CD4-positive, alpha-beta T cell treated with Interleukin-4 for 1 hour (primary cell): ENCODE measurements at places on chromosomes 6 and 20.

DNA sequence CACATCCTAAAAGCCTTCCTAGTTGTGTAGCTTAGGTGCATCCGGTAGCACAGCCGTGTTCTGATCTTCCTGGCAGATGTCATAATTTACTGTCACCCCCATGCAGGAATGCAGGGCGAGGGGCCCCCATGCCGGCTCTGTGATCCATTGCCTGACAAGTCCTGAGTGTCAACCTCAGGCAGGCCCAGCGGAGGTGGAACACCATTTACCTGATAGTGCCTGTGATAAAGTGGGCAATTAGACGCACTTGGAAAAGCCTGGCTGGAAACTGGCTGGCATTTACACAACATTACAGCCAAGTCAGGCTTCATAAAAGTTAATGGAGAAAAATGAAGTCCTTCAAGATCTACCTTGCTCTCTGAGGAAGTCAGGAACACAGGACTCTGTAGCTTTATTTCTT lies 521.4 kb upstream of the JAG1 start:
- no peak for DNase-seq

- DNase-seq, result no peak
These were observed 47.3 kb upstream of the BHLHE23 start for GRCh38 chr20:63054103-63054474.

DNA sequence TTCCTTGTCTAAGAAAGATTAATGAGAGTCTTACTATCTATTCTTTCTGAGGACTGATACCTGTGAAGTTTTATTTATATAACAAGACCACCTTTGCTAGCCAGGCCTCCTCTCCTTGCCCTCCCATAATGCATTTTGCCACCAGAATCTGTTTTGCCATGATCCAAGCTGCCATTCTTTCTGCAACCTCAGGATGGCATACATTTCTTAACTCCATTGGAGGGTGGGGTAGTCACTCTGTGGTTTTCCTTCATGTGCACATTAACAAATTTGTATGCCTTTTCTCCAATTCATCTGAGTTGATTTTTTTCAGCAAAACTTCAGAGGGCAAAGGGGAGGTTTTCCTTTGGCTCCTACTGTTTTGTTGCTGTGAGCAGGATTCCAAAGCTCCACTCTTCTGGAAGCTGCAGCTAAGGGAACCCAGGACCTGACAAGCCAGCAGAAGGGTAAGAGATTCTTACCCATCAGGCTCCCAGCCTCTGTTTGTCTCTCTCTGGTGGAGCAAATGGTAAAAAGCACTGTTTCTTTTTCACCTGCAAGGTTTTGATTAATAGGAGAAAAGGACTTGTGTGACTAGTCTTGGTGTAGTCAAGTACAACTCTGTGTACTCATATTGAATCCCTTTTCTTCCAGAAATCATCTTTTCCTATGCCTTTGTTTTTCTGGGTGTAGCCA lies 26.2 kb upstream of the ENPP4 start:
- DNase-seq, result no peak

- no peak for DNase-seq
These were observed 141.1 kb downstream of the CEBPB start for GRCh38 chr20:50331469-50332363.

GRCh38 chr20:50146732-50147662 lies 6.5 kb downstream of the PEDS1 start:
- DNase-seq, result peak; percentile 86

DNA sequence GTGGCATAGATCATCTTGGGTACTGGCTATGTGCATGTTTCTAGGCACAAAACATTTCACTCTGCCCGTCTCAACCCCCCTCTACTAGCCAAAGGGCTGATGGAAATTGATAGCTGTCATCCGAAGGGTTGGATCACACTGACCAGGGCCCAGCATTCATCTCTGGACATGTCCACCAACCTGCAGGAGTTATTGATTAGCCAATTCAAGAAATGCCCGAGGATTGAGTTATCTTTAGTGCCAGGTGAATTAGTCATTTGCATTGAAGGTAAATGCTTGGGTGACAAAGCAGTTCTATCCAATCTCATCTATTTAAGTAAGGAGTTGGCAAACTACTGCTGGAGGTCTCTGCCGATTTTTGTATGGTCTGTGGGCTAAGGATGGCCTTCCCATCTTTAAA lies 80.1 kb downstream of the CD164 start:
- DNase-seq, result no peak

GRCh38 chr6:46329568-46329967 lies 158.8 kb upstream of the ENPP5 start:
- no peak for DNase-seq
